Activated CD4-positive, alpha-beta T cell treated with anti-CD3 and anti-CD28 coated beads, Interleukin-2, amount 10 ng/mL, durations not matched to agents 24 days and 14 days (primary cell): ENCODE measurements at places on chromosomes 3 and 15. TPM values are rescaled to one million over a fixed set of nuclear protein-coding genes. Genes with fewer than 3 reads are reported as not detected.

Gene NPAP1
- not detected in 2 replicates for total RNA-seq

Gene ACOX2
- total RNA-seq, result not detected in 2 replicates

Gene GP5
- total RNA-seq, result 0.12 and 0.26 TPM in 2 replicates

Gene FEZF2
- not detected in 2 replicates for total RNA-seq

Gene GUCA1C
- total RNA-seq, result not detected in 2 replicates

Gene KLHL6
- total RNA-seq, result 44.9 and 47.1 TPM in 2 replicates

Gene RCCD1
- total RNA-seq, result 28.0 and 32.3 TPM in 2 replicates

Gene STXBP5L
- not detected in 2 replicates for total RNA-seq

Gene GPR149
- not detected in 2 replicates for total RNA-seq

Gene GTF2A2
- 192 and 200 TPM in 2 replicates for total RNA-seq

Gene SPESP1
- 0.51 and 1.1 TPM in 2 replicates for total RNA-seq

Gene MINDY2
- total RNA-seq, result 10.1 and 10.9 TPM in 2 replicates

Gene RASL12
- total RNA-seq, result not detected in 2 replicates

Gene SNRPN
- total RNA-seq, result 34.3 and 35.4 TPM in 2 replicates

Gene PLA2G4E
- total RNA-seq, result not detected in 2 replicates

Gene EIF4E3
- 20.3 and 20.7 TPM in 2 replicates for total RNA-seq

Gene CCDC9B
- total RNA-seq, result 0.21 and 0.54 TPM in 2 replicates

Gene NR1I2
- total RNA-seq, result 0.16 and 0.17 TPM in 2 replicates

Gene B3GNT5
- 25.0 and 27.9 TPM in 2 replicates for total RNA-seq

Gene RAD18
- 52.8 and 55.1 TPM in 2 replicates for total RNA-seq

Gene GABRR3
- total RNA-seq, result 0.05 and 0.12 TPM in 2 replicates

Gene FBXO40
- total RNA-seq, result not detected in 2 replicates

Gene MST1
- 7.5 and 7.6 TPM in 2 replicates for total RNA-seq

Gene ANKUB1
- not detected in 2 replicates for total RNA-seq

Gene IL5RA
- not detected in 2 replicates for total RNA-seq

Gene RPP14
- total RNA-seq, result 22.7 and 25.2 TPM in 2 replicates

Gene CPNE9
- 0.17 TPM in 1 of 2 replicates, not detected in the other for total RNA-seq

Gene POU1F1
- total RNA-seq, result not detected in 2 replicates

Gene TPRG1
- 25.9 and 29.7 TPM in 2 replicates for total RNA-seq

Gene LRRC2
- total RNA-seq, result not detected in 2 replicates

Gene CKMT1A
- total RNA-seq, result 0.28 and 0.66 TPM in 2 replicates

Gene CCDC66
- total RNA-seq, result 36.8 and 37.8 TPM in 2 replicates

Gene DUOXA1
- total RNA-seq, result not detected in 2 replicates

Gene CCDC39
- not detected in 2 replicates for total RNA-seq

Gene DCLK3
- total RNA-seq, result not detected in 2 replicates

Gene BFSP2
- total RNA-seq, result not detected in 2 replicates

Gene PCBP4
- 15.2 and 16.8 TPM in 2 replicates for total RNA-seq

Gene RAD51
- total RNA-seq, result 67.5 and 70.3 TPM in 2 replicates

Gene CIDEC
- total RNA-seq, result not detected in 2 replicates

Gene PTPRG
- total RNA-seq, result 4.2 and 4.6 TPM in 2 replicates

Gene AMOTL2
- not detected in 2 replicates for total RNA-seq

Gene WDR93
- not detected in 2 replicates for total RNA-seq

Gene CLEC3B
- not detected in 2 replicates for total RNA-seq

Gene FGD5
- total RNA-seq, result 0.14 TPM in 1 of 2 replicates, not detected in the other

Gene ZNF662
- 0.12 and 0.19 TPM in 2 replicates for total RNA-seq

Gene PAK6
- total RNA-seq, result 0.33 and 0.54 TPM in 2 replicates

Gene PLCH1
- total RNA-seq, result 0.38 TPM in 1 of 2 replicates, not detected in the other

Gene RETNLB
- total RNA-seq, result not detected in 2 replicates

Gene CADPS
- total RNA-seq, result not detected in 2 replicates

Gene ZNF619
- total RNA-seq, result 6.1 and 8.4 TPM in 2 replicates

Gene NKTR
- total RNA-seq, result 79.5 and 80.9 TPM in 2 replicates

Gene TM4SF18
- not detected in 2 replicates for total RNA-seq

Gene GBE1
- total RNA-seq, result 39.1 and 40.8 TPM in 2 replicates
